ENCODE measurements at places on chromosomes 2 and 18.

DNA sequence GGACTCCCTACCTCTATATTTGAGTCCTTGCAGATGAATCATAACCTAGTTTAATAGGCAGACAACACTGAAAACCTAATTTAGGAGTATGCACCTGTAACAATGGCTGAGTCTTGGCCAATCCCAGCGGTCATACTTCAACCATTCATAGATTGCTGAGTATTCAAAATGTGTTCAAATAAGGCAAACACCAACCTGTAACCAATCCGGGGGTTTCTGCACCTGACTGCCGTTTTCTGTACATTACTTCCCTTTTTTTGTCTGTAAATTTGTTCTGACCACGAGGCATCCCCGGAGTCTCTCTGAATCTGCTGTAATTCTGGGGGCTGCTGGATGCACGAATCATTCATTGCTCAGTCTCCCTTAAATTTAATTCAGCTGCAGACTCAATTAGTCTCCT lies 338.6 kb downstream of the STK39 start:
- DNase-seq = no peak

DNA sequence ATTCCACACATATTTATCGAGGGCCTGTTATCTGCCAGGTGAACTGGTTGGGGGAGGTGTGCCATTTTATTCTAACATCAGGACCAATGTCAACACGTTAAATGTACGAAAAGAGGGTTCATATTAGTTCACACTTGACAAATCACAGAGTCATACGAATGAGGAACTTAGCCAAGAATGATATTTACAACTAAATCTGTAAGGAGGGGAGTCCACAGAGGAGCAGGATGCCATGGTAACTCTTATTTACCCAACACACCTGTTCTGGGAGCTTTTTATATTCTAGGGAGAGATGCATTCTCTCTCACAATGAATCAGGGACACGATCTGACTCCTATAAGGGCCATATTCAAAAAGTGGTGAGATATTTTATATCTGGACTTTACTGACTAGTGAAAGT lies 144.1 kb downstream of the CDC42EP3 start:
- DNase-seq = no peak

DNA sequence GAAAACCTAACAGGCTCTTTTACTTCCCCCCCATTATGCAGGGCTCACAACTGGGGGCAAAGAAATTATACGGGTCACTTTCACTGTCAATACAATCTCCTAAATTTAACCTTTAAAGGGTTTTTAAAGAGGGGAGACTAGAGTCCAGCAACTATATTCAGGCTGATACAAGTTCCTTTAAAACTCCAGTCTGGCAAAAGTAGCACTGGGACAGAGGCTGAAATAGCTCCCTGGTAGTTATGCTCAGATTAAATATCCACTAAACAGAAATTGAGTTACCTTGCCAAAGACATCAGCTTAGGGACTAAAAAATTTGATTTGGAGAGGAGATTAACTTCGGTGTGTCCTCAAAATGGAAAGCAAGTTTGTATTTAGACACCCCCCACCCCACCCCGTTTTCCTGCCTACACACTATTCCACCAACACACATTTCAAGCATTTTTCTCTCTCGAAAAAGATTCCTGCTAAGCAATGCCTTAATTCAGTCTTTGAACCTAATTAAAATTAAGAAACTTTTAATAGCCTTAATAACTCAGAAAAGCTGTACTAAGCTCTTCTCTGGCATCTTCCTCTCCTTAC lies 127.2 kb downstream of the OSBPL1A start:
- no peak for DNase-seq

DNA sequence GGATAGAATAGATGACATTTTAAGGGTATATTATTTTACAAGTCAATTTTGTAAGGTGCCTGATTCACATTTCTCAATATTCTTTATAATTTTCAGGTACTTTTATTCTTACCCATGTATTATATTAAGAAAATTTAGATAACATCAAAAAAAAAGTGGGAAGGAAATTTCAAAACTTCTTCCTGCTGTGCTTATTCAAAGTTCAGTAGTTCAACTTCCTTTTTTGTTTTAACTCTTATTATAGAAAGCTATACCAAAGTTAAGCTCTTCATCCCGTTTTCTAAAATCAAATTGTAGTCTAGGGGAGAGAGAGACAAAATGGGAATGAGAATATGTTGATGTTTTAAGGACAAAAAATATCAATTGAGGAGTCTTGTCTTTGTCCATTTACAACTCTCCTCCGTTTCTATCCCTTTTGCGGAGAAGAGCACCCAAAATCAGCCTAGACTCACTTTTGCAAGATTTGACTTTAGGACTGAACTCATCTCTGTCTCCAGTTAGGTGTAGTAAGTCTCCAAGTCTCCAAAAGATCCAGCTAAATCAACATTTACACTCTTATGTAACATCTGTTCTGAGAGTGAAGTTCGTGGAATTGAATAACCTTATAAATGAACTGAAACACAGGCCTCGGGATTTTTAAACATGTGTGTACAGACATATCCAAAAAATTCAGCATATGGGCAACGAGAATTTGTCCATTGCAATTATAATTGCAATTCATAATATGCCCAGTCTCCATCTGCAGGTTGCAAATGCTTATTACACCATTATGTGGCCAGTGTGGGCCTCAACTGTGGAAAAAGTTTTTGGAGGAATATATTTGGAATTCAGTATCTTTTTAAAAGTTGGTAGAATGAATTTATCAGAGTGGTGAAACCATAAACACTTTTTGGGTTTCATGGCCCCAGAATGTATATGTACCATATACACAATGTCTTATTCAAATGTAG lies 23.9 kb downstream of the FAM124B start:
- no peak for DNase-seq

DNA sequence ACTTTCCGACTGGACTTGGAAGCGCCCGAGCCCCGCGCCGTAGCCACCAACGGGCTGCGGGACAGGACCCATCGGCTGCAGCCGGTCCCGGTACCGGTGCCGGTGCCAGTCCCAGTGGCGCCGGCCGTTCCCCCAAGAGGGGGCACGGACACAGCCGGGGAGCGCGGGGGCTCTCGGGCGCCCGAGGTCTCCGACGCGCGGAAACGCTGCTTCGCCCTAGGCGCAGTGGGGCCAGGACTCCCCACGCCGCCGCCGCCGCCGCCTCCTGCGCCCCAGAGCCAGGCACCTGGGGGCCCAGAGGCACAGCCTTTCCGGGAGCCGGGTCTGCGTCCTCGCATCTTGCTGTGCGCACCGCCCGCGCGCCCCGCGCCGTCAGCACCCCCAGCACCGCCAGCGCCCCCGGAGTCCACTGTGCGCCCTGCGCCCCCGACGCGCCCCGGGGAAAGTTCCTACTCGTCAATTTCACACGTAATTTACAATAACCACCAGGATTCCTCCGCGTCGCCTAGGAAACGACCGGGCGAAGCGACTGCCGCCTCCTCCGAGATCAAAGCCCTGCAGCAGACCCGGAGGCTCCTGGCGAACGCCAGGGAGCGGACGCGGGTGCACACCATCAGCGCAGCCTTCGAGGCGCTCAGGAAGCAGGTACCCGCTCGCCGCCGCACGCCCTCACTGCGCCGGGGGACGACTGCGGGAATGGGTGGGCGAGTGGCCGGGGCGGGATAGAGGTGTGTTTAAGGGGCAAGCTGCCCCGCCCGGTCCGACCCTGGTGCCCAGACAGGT lies 713 bp downstream of the ATOH8 start:
- DNase-seq = no peak

DNA sequence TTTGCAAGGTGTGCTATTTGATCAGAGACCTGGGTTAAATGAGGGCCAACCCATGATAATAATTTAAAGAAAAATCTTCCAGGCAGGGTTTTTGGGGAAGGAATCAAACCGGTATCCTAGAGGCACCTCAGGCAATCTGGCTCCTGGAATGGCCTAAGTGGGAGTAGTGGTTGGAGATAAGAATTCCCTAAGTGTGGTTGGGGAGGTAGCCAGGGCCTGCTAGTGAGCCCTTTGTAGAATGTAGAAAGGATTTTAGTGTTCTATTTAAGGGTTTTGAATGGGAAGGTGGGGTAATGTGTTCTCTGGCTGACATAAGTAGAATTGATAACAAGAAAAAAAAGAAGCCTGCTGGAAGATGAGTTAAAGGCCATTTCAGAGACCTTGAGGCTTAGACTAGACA lies 422.2 kb downstream of the XIRP2 start:
- no peak for DNase-seq

DNA sequence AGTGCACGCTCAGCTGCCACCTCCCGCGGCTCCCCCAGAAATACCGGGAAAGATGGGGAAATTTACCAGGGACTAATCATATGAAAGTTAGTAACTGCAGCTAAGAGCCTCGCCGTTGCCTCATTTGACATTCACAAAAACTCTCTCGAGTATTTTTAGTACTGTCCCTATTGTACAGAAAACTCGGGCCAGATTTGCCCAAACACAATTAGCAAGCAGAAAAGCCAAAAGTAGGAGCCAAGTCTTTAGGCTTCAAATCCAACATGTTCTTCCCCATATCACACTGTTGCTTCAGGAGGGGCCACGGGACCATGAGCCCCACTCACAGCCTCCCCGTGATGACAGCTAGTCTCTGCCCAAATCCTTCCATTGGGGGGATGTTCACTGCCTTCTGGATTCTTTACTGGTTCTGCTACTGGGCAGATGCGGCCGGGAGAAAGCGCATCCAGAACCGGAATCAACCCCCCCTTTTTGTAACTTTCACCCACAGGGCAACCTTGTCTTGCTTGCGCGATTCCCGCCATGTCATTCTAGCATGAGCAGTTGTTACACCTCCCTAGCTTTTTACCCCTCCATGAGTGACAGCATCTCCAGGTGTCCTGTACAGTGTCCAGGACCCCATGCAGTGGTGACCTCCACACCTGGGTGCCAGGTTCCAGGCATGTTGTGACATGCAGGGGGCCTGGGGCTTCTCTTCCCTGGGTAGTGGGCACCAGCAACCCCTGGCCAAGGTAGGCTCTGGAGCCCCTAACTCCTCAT lies 35.2 kb downstream of the CENPO start:
- no peak for DNase-seq

DNA sequence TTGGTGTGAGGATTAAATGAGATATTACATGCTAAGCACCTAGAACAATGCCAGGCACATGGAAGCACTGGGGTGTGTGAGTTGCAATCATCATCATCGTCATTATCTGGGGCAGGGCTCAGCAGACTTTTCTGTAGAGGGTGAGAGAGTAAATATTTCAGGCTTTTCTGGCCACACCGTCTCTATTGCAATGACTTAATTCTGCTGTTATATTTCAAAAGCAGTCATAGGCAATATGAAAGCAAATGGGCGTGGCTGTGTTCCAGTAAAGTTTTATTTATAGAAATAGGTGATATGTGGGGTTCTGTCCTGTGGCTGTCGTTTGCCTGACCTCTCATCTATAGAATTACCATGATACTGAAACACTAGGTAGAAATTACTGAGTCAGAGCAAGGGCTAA lies 60.6 kb downstream of the IL1R2 start:
- no peak for DNase-seq

DNA sequence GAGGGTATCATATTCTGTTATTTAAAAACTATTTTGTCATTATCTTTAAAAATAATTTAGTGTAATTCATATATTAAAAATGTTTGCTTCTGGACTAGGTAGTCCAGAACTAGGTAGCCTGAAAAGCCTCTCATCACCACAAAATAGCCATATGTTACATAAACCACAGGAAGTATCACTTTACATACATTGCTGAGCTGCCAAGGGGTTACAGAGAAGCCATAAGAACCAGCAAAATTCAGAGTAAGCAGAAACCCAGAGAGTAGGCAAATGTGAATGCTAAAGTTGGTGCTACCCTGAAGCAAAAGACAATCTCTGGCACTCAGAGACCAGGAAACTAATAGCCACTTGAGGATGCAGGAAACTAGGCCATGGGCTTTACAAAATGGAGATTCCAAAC lies 60.9 kb downstream of the LOXHD1 start:
- DNase-seq = no peak

DNA sequence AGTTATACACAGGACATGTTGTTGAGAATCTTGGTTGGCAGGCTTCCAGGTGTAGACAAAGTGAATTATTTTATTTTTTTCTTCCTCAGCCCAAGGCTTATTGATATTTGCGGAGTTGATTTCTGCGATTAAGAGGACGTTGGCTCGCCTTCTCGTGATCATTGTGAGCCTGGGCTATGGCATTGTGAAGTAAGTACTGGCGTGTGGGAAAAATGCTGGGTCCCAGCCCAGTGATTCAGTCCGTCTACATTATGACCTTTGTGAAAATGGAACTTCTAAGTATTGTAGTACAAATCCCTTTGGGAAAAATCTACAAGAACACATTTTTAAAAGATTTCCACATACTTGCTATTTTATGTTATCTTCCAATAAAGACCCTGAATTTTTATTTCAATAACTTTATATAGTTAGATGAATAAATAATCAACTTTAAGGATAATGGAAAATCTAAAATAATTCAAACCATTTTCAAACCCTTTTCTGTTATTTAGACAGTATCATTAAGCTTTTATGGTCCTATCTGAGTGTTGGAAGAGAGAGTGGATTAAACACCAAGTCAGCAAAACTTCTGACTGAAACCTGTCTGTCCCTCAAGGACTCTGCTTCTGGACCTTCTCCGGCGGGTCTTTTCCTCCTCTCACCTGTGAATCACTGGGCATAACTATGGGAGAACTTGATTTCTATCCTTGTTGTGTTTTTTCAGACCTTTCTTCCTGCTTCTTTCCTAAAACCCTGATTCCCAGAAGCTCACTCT lies 31.0 kb downstream of the TMEM87B start:
- no peak for DNase-seq

DNA sequence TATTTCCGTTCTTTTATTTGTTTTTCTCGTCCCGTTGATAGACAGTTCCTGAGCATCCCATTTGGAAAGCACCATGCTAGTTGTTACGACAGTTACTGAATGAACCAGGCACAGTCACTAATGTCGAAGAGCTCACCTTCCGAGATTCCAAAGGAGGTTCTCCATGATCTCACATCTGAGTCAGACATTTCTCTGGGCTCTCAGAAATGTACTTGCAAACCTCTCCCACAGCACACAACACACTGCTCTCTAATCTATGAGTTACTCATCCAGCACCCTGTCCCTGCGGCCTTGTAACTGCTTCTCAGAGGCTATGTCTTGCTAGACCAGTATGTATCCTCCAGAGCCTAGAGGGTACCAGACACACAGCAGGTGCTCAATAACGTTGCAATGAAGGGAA lies 174.7 kb downstream of the DNER start:
- no peak for DNase-seq

DNA sequence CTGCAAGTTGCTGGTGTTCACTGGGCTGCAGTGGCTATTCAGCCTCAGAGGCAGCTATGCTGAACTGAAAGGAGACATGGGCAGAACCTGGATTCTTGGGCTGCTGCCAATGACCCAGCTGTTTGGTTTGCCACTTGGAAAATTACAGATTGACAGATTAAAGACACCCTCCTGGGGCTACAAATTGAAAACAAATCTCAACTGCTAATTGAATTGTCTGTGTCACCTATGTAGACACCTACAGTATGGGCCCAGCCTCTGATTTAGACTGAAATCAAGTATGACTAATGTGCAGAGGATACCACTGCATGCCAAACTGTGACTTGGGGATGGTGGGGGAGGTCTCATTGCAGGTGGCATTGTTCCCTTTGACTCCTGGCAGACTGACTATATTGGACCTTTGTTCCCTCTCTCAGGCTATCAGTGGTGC lies 42.8 kb downstream of the ITSN2 start:
- peak; percentile 20 for DNase-seq

DNA sequence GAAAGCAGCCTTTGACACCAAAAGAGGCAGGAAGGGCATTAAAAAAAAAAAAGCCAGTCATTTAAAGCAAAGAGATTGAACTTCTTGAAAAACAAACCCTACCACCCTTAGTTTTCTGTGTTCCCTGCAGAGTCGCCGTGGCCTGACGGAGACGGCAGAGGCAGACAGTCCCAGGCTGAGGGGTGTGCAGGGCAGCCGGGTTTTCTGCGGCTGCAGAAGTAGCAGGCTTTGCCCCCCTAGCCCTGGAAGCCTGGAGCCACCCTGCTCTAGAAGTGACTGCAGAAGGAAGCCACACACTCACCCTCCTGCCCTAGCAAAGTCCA lies 2.8 kb downstream of the INPP5D start:
- no peak for DNase-seq

Measured in hematopoietic multipotent progenitor cell treated with erythropoietin and hydrocortisone succinate and interleukin-3 and kit ligand, for 8 days (in vitro differentiated cells).